ENCODE measurements at places on chromosomes 11 and 22.
A peak's percentile ranks its signal among the peaks of the same experiment; 100 is the strongest.

DNA sequence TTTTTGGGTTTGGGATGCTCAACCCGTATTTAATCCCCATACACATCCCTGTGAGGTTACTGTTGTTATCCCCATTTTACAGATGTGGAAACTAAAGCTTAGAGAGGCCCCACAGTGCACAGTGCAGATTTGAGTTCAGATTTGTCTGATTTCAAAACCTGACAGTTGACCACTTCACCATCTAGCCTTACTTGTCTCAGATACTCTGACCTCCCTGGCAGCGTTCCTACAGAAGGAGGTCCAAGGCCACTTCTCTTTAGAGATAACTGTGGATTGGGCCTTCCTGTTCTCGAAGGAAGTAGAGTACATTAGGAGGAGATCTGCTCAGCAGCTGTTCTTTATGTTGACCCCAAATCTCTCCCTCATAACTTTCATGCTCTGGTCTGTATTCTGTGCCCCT is 46.7 kb upstream of the CTTN start:
- no peak for DNase-seq

DNA sequence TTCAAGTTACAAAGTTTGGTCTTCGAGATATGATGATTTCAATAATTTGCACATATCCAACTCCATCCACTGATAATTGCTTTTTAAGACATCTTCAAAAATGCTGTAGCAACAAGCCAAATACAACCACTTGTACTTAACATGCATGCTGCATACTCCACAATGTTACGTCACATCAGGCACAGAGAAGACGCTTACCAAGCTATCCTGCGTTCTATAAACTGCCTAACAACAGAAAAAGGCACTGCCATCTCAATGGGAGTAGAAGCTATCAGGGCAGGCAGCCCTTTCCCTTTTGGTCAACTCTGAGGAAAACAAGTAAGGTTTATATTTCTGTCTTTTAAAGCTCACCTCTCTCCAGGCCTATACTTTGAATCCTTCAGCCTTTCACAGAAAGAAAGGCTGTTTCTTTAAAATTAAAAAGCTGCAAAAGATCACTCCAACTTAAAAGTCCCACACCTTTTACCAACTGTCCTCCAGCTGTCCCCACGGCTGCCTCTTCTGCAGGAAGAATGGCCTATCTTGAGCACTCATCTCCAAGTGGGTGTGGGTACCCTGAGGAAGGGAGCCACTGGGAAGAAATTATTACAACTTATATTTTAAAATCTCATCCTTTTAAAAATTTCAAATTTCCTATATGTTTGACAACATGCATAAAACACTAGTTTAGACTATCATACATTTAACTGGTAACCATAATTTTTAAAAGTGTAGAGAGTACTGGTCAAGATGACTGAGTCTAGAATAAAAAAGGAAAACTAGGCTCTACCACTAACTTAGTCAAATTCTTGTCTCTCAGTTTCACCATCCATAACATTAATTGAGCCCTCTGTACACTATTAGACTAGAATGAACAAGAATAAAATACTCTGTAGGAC is 14.5 kb downstream of the PHF21A start:
- DNase-seq: no peak

- DNase-seq: no peak
Observed at GRCh38 chr22:47088480-47089158, 326.2 kb downstream of the TBC1D22A start.

GRCh38 chr11:119529063-119529845 is 106.3 kb upstream of the THY1 start:
- DNase-seq: no peak

DNA sequence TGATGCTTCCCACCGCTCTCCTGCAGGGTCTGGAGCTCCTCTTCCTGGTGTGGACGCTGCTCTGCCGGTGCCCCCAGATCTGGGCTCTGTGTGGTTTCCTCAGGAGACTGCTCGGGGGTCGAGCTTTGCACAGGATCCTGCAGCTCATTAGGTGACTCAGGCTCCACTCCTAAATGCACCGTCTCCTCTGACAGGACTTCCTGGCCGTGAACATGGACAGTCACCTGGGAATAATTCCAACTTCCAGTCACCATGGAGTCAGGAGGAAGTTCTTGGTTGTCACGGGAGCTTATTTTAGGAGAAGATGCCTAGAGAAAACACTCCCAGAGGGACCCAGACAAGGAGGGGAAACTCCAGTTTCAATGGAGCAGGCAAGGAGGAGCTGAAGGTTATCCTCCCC is 11.9 kb downstream of the ZNF202 start:
- no peak for DNase-seq

- DNase-seq: no peak
Observed at GRCh38 chr11:126526471-126526870, 171.0 kb downstream of the ST3GAL4 start.

DNA sequence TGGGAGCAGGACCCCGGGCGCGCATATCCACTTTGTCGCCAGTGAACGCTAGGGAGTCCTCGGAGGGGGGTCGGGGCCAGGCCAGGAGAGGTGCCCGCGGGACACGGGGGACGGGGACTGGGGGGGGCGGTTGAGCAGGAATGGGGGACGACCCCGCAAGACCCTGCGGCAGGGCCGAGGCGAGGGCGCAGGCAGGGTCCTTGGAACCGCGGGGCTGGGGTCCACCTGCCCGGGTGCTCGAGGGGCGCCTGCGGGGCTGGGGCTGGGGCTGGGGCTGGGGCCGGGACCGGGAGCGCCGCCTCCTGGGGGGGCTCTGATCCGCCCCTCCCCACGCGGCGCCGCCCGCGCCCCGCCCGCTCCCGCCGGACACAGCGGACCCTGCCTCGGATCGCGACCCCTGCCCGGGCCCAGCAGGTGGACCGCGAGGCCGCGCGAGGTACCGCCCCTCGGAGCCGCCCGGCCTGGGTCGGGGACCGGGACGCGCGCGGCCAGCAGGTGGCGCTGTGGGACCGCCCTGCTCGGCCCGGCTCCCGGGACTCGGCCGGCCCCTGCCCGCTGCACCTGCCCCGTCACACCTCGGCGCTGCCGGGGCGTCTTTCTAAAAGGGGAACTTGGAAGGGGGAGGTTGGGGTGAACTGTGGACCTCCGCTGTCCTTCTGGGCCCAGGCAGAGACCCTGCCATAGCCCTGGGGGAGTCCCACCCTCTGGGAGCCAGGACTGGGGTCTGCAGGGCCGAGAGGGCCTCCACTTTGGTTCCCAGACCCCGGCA is 11.0 kb downstream of the CRELD2 start:
- no peak for DNase-seq

- DNase-seq: no peak
Observed at GRCh38 chr11:21401496-21401895, 732.1 kb downstream of the NELL1 start.

DNA sequence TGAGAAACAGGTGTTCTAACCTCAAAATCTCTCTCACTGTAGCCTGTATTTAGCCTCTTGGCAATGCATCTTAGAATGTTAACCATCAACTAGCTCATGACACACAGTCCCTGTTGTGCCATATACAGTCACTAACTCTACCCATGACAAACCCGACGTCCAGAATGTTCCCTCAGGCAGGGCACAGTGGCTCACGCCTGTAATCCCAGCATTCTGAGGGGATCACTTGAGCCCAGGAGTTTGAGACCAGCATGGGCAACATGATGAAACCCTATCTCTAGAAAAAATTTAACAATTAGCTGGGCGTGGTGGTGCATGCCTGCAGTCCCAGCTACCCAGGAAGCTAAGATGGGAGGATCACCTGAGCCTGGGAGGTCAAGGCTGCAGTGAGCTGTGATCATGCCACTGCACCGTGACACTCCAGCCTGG is 18.2 kb upstream of the CCDC34 start:
- DNase-seq: no peak

DNA sequence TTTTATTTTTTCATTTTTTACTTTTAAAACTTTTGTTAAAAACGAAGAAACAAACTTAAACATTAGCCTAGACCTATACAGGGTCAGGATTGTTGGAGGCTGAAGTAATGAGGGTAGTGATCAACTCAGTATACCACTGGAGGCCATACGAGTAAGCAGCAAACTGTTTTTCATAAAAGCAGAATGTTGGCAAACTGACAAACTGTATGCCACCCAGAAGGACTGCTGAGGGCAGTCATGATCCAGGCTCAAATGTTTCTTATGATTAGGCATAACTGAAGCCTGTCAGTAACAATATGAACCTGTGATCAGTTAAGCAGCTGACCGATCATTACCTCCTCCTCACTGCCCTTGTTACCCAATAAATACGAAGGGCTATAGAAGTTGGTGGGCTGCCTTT is 10.2 kb upstream of the SC5D start:
- no peak for DNase-seq

GRCh38 chr11:131036514-131036913 is 120.2 kb upstream of the SNX19 start:
- DNase-seq: no peak

GRCh38 chr11:104476454-104476853 is 312.5 kb upstream of the PDGFD start:
- DNase-seq: no peak

GRCh38 chr11:12441231-12441861 is 64.0 kb downstream of the PARVA start:
- no peak for DNase-seq

- no peak for DNase-seq
Observed at GRCh38 chr22:31544481-31545480, 48.4 kb downstream of the SFI1 start.

DNA sequence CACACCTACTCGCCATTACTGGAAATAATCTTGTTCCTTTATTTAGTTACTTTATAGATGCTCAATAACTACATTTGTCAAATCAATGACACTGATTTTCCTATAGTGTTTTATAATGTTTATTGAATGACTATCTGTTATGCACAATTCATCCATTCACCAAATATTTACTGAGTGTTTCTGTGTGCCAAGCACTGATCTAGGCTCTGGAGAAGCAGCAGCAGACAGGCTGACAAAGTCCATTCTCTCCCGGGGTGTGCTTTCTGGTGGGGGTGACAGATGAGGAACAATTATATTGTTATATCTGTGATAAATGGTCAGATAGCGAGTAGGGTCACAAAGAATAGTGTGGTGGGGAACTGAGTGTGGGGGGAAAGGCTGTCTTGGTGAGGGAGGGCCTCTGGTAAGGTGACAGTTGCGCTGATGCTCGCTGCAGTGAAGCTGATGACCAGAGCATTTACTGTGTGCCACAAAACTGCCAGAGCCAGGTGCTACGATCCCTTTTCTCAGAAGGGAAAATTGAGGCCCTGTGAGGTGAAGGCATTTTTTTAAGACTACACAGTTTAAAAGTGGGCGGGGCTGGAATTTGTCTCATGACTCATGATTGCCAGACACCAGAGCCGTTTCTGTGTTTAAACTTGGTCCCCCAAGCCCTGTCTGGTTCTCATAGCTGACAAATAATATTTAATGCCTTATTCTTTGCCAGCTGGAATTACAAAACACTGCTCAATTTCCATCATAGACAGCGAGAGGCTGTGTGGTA is 10.2 kb downstream of the PACS1 start:
- no peak for DNase-seq

DNA sequence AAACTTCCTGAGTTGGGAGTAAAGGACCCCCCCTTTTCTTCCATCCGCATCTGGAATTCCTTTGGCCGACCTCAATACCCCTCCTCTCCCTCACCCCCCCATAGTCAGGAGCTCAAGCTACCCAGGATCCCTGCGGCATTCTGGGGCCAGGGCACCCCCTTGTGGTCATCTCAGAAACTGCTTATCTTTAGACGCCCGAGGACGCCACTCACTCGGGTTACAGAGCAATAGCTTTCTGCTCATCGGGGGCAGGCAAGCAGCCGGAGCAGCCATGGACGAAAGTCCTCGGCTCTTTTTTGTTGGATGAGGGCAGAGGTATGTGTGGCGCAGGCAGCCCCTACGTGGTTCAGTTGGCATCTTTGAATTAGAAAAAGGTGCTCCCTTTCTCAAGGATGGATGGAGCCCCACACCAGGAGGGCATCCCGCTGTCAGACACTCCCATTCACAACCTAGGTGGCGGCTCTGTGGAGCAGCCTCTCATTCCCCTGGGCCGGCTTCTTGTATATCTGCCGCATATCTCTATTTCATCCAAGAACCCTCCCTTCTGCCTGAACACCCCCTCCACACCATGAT is 2.3 kb downstream of the C1QTNF5 start:
- peak; percentile 77 for DNase-seq

- no peak for DNase-seq
Observed at GRCh38 chr22:38953577-38954413, 3.6 kb upstream of the APOBEC3A start.

DNA sequence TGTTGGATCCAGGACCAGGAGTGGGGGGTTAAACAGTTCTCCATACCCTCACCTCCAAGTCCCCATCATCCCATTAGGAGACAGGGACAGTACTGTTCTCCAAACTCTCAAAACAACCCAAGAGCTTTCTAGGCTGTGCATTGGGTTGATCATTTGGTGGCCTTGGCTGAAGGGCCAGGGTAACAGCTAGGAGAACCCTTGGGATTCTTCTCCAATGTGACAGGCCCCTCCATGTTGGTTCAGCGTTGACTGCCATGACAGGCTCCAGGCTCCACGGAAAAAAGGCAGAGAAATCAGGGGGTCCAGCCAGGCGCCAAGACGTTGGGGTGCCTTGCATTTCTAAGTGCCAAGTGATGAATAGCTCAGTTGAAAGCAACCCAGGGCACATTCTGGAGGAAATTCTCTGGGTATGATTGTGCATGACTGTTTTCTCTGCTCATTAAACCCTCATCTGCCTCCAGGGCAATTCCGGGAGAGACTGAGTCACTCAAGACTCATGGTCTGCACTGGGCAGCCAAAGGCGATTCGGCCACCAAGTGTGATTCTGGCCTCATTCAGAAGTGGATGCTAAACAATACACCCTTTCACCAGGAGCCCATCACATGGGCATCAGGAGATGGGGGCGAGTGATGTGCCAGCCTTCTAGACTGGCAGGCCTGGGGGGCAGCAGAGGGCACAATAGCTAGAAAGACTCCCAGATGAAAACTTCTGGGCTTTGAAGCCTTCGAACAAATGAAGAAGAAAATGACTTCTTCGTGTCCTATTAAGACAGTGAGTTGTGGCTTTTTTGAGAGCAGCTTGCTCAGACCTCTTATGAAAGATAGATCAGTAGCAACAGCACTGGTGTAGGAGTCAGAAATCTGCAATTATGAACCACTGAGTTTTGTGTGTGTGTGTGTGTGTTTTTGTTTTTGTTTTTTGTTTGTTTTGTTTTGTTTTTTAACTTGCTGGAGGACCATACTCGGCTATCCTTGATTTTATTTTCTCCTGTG is 27.7 kb downstream of the CD44 start:
- DNase-seq: no peak

GRCh38 chr11:69819541-69820070 is 390 bp upstream of the FGF3 start:
- no peak for DNase-seq

All from NCI-H1930 (cell line).